ENCODE measurements at places on chromosomes 5 and 9.

- DNase-seq = no peak
Observed at GRCh38 chr9:93896496-93897033, 58.6 kb downstream of the BARX1 start.

- peak; percentile 56 for DNase-seq
Observed at GRCh38 chr9:80175286-80176150, 603.8 kb downstream of the TLE4 start.

- no peak for DNase-seq
Observed at GRCh38 chr5:6659941-6660684, 26.9 kb downstream of the SRD5A1 start.

DNA sequence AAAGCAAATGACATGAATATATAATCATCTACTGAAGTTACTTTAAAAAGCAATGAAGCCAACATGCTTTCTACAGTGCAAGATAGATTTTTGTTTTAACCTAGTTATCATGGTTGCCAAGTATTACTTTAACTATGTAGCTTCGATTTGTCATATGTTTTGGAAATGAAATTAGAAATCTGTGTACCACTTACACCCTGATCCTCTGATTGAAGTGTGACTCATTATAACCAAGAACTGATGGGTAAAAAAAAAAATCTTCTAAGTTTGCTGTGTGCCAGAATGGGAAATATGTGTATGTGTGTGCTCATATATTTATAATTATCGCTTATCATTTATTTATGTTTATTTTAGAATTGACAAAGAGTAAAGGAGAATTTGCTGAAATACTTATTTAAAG, 9.1 kb upstream of the CDC42SE2 start:
- DNase-seq = no peak

GRCh38 chr9:115353681-115354080, 235.7 kb upstream of the TNC start:
- DNase-seq = no peak

DNA sequence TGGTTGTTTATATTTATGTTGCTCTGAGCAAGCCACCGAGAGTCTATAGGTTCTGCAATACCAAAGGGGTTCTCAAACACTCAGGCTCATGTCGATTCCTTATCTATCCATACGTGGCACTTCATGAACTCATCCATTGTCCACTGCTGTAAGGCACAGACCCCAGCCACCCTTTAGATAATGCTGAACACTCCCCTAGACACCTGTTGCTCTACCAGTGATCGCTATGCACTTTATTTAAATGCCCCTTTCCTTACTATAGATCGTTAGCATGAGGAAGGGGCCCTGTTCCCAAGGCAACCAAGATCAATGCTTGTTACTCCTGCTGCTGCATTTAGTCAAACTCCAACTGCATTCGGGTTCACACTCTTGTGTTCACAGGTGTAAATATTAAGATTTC, 171.9 kb downstream of the PAM start:
- DNase-seq = no peak

GRCh38 chr5:150055326-150056074, 30.9 kb downstream of the CSF1R start:
- DNase-seq = no peak

DNA sequence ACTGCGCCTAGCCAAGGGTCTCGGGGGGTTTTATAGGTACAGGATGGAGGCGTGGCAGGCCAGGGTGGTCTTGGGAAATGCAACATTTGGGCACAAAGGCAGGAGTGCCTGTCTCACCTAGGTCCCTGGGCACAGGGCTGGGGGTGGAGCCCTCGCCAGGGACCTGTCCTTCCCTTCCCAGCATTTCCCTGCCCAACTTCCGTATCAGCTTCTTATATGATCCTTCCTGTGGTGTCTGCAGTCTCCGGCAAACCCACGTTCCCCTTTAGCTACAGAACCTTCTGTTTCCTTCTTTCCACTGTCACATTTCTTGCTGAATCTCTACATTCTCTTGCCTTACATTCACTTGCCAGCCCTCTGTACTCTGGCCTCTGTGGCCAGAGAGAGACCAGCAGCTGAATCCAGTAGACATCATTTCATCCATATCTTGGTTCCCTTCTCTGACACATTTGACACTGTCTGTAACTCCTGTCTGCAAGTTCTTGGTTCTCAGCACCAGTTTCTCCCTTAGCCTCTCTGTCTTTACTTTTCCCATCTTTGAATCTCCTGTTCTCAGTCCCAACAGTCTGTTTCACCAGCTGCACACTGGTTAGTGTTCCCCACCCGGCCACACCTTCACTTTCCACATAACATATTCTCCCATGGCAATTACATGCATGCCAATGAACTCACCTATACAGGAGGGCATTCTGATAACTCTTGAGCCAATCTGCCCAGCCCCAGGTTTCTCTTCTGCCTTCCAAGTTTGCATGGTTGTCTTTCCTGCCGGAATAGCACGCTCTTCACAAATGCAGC, 134.7 kb upstream of the ZNF608 start:
- no peak for DNase-seq

DNA sequence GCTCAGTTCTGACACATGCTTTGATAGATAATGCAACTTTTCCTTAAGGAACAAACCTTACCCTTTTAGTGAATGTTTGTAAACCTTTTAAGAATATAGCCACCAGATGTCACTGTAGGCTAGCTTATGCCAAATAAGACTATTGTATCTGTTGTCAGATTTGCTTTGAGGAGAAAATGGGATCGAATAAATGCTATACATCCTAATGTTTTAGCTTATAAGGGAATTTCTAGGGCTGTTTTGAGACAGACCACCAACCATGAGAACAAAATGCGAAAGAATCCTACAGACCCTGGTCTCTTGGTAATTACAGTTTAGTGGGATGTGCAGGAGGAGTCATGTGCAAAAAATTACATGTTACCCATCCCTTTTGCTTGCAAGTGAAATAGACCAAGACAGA, 127.6 kb upstream of the NMUR2 start:
- DNase-seq = peak; percentile 62

DNA sequence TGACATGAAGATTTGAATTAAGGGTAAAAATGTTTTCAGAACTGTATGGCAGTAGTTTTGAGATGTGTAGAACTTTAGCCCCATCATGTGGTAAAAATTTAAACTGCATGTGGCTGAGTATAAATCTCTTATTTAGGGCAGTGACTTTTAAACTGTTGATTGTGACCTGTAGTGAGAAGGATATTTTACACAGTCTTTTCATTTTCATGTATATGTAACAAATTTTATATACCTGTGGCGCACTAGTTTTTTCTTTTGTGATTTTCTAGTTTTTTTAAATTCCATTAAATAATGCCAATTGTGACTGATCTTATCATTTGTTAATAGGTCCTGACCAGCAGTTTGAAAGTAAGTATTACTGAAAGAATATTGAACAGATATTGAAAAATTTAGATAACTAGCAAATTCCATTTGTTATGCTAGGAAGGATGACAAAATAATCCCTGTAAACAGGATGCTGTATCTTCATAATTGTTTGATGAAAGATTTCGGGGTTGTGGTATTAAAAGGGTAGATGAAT, 47.2 kb downstream of the GPBP1 start:
- DNase-seq = peak; percentile 68

DNA sequence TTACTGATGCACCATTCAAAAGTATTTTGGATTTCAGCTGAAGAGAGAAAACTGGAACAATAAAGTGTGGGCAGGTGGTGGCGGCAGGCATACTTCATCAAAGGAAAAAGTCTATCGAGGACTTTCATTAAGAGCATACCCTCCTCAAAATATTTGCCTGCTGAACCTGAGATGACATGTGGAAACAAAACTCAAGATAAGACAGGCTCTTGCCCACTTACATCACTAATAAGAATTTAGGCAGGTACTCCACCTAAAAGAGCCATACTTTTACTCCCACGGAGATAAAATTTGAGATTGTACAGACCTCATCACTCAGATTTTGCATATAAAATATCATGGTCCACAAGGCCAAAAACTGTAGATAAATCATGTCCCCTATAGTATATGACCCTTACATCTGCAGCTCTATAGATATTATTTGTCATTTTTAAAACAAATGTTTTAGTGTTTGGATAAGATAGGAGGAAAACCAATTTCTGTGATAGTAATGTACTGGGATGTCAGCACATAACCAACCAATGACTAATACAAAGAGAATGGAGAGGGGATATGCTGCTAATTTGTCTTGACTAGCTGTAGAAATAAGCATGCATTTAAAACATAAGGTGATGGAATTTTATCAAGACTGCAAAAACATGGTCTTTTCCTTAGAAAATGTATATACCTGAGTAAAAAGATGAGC, 730.6 kb upstream of the ZNF608 start:
- DNase-seq = no peak

GRCh38 chr5:151345808-151346478, 1.4 kb downstream of the SLC36A2 start:
- peak; percentile 6 for DNase-seq

GRCh38 chr5:113296676-113297075, 138.1 kb downstream of the TSSK1B start:
- DNase-seq = no peak

GRCh38 chr9:136850866-136851775, 1.0 kb upstream of the MAMDC4 start:
- DNase-seq = no peak

DNA sequence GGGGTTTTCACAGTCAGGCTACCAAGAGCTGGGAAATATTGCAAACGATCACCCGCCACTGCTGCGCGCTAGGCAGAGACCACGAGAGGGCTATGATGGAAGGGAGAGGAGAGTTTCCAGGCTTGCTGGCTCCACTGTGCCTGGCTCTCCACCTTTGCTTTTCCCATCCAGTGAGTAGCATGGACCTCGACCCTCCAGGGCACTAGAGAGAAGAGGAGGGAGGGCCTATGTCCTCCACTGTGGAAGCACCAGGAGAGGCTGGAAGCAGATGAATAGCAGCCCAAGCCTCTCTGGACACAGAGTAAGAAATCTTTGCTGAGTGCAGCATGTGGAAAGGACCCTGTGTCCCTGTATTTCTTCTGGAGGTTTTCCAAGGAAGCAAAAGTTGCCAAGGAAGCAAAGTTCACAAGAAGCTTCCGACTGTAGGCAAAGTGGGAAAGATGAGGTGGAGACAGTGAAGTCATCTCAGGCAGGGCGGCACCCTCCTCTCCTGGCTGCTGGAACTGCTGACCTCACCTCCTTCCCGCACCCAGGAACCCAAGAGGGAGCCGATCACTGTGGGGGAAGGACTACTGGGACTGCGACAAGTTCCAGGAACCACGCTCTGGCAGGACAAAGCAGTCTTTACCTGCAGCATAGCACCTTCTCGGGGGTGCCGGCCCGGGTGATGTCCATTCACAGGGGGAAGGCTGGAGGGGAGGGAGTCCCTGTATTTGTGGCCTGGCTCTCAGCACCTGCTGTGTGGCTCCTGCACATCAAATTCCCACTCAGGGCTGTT, 79.6 kb downstream of the CSNK1A1 start:
- DNase-seq = no peak

DNA sequence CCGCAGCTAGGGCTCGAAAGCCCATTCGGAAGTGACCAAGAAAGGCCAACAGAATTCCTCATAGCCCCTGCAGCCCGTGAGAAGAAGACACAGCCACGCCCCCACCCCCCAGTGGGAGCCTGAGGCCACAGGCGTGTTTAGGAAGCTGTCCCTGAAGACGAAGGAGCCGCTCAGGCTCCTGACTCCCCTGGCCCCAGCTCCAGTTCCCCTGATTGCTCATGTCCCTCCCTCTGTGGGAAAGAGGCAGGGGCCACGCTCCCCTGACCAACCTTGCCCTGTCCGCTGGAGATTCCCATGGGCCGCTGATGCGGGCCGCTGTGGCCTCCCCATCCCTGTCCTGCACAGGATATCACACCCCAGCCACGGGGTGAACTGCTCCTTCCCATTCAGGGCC, 13.6 kb downstream of the ROPN1L start:
- no peak for DNase-seq

Measured in A673 (cell line).